ENCODE measurements at places on chromosomes 7 and 10.

DNA sequence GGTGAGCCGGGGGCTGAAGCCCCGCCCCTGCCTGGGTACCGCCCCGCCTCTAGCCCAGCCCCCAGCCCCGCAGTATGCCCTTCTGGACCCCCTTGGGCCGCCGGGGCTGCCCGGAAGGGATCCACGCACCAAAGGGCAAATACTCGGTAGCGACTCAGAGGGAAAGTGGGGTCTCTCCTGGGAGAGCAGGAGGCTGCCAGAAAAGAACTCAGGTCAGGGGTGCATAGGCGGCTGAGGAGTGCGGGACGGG lies 796 bp downstream of the FBXL15 start:
- DNase-seq = no peak

DNA sequence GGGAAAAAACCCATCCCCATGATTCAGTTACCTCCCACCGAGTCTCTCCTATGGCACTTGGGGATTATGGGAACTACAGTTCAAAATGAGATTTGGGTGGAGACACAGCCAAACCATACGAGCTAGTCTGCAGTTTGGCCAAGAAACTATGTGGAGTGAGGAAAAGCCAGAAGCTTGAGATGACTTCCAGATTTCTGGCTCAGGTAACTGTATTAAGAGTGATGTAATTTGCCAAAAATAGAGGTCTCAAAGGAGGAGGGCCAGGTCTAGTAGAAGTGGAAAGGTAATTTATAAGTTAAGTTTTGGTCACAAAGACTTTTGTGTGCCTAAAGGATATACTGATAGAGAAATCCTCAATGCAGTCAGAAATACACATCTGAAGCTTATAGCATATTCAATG lies 279.7 kb upstream of the MGMT start:
- no peak for DNase-seq

- peak; percentile 75 for DNase-seq
Observed at GRCh38 chr10:110226543-110226925, 19.1 kb downstream of the MXI1 start.

DNA sequence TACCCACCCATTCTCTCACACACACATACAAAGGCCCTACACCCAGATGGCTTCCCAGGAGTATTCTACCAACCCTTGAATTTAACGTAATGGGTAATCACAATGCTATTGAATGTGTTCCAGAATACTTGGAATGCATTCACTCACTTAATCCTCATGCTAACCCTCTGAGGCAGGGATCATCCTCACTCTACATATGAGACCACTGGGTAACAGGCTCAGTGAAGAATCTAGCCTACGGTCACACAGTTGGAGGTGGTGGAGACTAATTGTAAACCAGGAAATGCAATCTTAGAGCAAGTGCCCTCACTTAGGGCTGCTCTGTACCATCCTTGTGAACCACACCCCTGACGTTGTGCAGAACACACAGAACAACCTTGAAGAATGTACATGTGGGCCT lies 87.5 kb downstream of the PPP1R3C start:
- no peak for DNase-seq

DNA sequence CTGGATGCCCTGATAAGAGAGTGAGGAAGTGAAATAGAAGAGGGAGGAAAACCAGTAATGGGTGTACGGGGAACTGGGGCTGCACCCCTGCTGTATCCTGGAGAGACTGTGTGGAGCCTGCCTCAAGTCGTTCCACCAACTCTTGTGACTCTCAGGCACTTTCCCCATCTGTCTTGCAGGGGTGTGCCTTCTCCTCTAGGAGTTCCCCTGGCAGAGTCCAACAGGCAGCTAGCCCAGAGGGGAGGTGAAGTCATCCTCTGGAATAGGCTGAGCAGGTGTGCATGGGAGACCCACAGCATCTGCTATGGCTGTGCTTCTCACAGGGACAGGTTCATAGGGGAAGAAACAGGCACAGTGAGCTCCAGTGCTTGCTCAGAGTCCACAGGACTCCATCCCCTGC lies 46.8 kb downstream of the WIPF3 start:
- no peak for DNase-seq

DNA sequence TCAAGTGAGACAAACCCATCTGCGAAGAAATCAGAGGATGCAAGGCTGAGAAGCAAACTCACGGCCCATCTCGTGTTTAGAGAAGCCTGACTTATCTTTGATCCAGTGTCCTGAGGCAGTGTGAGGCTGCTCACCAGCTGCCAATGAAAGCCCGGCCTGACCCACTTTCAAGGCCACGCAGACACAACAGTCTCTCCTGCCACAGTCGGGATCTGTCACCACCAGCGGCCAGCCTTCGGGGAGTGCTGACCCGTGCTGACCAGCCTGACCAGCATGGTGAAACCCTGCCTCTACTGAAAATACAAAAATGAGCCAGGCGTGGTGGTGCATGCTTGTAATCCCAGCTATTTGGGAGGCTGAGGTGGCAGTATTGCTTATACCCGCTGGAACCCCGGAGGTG lies 7.4 kb upstream of the DNAJB6 start:
- no peak for DNase-seq

GRCh38 chr10:3579845-3580244 lies 205.2 kb downstream of the KLF6 start:
- no peak for DNase-seq

- no peak for DNase-seq
Observed at GRCh38 chr7:80871228-80871627, 47.6 kb downstream of the SEMA3C start.

- no peak for DNase-seq
Observed at GRCh38 chr10:77180794-77181193, 456.8 kb downstream of the KCNMA1 start.

DNA sequence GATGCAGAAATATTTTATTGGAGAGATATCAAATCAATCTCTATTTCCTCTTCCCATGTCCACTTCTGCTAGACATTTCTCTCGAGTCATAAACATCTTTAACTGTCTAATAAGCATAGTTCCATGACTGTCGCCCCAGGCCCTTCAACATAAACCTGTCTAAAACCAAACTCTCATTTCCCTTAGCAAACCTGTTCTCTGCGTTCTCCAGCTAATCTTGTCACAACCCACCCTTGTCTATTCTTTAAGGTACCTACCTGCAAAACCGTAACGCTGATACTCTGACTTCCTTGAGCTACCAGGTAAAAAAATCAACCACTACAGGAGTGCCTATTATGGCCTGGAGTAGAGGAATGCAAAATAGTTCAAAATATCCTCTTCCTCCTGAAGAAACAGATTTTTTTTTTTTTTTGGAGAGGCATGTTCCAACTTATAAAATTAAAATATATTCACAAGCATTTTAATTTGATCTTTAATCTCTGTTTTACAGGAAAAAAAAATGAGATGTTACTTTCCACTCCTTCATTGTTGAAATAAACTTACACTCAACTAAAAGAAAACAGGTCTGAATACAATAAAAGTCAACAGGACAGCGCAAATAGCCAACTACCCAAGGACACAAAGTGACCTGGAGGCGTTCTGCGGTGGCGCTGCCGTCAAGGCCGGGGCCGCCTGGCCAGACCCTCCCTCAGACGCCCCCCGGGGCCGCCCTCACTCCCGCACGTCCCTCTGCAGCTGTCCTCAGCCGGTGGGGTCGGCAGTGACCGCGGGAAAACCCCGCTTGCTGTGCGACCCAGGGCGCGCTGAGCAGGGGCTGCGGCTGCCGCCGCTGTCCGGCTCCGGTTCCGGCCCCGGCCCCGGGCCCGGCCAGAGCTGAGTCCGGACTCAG lies 765 bp downstream of the SLC25A40 start:
- DNase-seq = peak; percentile 36

DNA sequence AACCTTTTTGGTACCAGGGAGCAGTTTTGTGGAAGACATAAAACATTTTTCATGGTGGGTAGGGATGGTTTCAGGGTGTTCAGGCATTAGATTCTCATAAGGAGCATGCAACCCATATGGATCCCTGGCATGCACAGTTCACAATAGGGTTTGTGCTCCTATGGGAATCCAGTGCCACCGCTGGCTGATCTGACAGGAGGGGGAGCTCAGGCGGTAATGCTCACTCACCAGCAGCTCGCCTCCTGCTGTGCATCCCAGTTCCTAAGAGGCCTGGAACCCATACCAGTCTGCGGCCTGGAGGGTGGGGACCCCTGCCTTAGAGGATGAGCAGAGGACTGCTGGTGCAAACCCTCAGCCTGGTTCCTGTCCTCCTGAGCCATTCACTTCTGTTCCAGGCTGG lies 561.7 kb downstream of the SDK1 start:
- no peak for DNase-seq

- DNase-seq = no peak
Observed at GRCh38 chr7:158051776-158052175, 535.8 kb downstream of the PTPRN2 start.

DNA sequence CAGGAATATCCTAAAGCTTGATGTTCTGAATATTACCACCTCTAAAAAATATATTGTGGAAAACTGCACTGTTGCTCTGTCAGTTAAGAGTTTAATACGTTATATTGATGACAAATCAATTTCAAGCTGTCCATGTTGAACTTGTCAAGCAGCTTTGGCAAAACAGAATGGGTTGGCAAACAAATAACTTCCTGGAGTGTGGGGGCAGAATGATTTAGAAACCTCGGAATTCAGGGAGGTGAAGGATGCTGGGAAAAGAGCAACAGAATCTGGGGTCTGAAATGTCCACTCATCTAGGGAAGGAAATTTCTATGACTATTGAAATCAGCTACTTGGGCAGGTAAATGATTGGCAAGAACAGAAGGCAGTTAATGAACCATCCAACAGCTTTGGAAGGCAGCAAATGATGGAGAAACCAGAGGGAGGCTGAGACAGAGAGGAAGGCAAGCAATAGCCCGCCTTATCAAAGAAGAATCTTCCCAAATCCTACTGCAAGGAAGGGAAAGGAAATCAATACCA lies 95.1 kb upstream of the PALS2 start:
- DNase-seq = no peak

DNA sequence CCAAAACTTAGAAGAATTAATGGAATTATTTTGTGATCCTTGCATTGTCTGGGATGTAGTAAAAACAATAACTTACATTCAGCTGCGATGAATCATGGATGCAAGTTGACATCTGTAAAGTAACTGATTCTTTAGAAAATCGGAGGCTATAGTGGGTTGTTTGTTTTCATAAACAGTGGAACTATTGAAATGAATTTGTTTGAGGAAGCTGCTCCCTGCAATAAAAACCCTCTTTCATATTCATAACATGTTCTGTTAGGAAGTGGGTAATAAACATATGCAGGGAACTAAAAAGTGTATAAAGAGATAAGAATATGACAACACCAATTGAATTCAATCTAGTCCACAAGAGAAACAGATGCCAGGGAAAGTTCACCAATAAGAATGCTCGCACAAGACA lies 53.6 kb downstream of the AGMO start:
- DNase-seq = no peak

DNA sequence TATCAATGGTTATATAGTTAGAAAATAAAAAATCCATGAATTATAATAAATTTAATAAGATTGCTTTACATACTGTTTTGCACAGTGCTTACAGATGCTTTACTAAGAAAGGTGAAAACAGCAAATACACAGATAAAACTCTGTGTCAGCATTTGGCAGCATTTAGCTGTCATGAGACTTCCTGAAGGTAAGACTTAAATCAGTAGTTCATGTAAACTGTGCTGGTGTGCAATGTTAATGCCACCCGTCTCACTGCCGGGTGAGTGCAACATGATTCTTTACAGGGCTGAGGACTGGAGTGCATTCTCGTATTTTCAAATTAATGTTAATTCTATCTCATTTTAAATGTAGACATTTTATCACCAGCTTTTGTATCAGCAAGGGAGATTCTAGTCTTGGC lies 326.2 kb upstream of the POT1 start:
- DNase-seq = no peak

- no peak for DNase-seq
Observed at GRCh38 chr7:55155351-55156117, 136.7 kb downstream of the EGFR start.

DNA sequence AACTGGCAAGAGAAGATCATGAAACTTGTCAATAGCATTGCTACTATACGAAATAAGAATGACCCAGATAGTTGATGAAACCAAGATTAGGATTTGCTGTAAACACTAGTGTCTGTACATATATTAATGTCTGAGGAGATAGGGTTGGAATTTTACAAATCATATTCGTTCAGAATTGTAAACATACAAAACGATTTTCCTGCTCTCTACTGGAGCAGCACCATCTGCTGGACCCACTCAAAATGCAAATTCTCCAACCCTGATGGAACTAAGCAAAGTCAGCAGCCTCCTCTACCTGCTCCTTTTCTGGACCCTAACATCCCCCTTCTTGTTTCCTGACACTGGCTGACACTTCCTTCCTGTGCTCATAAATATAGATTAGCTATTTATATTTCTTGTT lies 29.4 kb upstream of the SGMS1 start:
- DNase-seq = peak; percentile 24

DNA sequence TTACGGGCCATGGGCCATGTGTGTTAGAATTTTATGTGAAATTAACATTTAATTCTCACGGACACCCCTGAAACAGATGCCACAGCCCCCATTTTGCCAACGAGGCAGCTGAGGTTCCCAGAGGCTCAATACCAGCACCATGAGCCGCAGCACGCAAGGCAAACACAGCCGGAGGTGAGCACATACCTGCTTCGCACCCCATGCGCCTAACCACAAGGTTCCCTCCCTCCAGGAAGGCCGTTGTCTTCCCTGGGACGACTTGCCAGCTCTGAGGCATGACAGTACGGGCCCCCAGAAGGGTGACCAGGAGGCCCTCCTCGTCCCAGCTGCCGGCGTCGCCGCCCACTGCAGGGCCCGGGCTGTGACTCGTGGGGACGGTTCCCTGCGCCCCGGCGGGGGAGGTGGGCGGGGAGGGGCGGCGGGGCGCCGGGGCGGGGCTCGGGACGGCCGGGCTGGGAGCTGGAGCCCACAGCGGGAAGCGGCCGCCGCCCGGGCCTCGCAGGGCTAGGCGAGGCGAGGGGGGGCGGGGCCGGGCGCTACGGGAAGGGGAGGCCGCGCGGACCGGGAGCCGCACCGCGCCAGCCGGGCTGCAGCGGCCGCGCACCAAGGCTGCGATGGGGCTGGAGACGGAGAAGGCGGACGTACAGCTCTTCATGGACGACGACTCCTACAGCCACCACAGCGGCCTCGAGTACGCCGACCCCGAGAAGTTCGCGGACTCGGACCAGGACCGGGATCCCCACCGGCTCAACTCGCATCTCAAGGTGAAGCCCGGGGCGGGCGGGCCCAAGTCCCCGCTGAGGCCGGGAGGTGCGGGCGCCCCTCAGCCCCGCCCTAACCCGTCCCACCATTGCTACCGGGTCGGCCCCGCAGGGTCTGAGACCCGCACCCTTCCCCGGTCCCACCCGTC lies at the start of gene CAV2:
Gene CAV2, plus strand, starts transcription at position 571 of the 910 bp plus-strand sequence. Its CDS starts 44 bp downstream, at position 615.
- DNase-seq = peak; percentile 88

Data from K562 (cell line).